ENCODE measurements at places on chromosomes 12 and 14.

- no peak for DNase-seq
These were observed 2.1 kb downstream of the KIF21A start for GRCh38 chr12:39440781-39441180.

DNA sequence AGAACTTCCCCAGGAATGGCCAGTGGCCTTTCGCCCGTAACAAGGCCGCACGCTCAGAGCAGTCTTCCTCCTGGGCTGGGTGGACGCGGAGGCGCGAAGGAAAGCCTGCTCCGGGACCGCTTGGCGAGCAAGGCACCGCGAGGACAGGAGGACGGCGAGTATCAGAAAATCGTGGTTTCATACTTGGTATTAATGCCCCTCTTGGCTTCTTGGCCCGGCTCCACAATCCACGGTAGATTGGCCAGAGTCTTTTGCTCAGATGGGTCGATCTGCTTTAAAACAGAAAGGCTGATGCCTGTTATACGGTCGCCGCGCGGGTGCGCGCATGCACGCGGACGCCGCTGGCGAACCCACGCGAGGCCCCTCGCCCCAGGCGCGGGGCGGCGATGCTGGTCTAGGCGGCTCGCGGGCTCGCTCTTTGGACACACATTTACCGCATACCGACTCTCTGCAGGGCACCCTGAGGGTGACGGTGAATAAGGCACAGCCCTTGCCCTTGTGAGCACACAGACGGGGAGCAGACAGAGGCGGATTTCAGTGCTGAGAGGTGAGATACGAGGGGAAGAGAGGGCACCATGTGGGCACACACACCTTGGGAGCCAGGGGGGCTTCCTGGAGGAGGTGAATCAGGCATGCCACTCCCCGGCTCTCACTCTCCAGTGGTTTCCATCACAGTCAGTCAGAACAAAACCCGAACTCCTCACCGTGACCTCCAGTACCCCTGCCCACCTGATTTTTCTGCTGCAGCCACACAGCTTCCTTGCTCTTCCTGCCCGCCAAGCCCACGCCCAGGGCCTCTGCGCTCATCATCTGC, 100.7 kb downstream of the APAF1 start:
- DNase-seq: peak; percentile 52

GRCh38 chr12:127060310-127060847, 1206.6 kb upstream of the TMEM132C start:
- no peak for DNase-seq

- no peak for DNase-seq
These were observed 58.9 kb downstream of the BCL11B start for GRCh38 chr14:99213101-99213500.

DNA sequence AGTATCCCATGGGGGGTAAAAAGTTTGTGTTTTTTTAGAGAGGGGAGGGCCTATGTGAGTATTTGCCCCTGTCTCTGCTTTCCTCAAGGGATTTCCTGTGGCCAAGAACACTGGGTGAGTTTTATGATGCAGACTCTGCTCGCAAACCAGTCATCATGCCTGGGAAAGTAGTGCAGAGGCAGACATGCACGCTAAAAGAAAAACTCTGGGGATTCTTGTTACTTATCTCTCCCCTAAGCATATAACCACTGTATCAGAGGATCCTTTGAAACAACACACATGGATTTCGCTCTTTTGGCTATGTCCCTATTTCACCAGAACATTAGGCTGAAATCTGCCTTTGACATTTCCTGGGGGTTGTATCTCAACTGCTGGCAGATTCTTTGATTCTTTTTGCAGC, 1845.8 kb upstream of the SEL1L start:
- DNase-seq: peak; percentile 42

DNA sequence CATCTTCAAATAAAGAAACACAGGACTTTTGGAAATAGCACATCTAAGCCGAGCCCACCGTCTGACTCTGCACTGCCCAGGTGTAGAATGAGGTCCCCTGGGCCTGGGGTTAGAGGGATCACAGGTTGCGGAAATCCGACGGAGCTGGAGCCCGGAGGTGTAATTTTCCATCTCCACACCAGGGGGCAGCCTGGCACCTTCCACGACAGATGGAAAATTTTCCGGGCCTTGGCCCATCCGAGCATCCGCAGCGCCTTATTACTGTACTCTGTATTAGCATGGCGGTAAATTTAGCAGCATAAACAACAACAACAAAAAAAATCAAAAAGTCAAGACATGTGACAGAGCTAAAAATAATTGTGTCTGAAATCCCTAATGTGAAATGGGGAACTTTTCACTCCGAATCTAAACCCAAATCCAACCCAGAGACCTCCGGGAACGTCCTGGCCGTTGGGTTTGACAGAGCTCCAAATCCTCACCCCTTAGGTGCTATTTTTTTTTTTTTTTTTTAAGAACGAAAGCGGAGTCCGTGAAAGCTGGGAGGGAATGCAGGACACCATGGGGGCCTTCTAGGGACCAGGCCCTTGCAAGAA, 93.9 kb downstream of the KSR2 start:
- peak; percentile 85 for DNase-seq

GRCh38 chr12:87304406-87304805, 724.8 kb downstream of the C12orf50 start:
- DNase-seq: no peak

GRCh38 chr12:124633365-124634362, 66.3 kb upstream of the NCOR2 start:
- peak; percentile 66 for DNase-seq

DNA sequence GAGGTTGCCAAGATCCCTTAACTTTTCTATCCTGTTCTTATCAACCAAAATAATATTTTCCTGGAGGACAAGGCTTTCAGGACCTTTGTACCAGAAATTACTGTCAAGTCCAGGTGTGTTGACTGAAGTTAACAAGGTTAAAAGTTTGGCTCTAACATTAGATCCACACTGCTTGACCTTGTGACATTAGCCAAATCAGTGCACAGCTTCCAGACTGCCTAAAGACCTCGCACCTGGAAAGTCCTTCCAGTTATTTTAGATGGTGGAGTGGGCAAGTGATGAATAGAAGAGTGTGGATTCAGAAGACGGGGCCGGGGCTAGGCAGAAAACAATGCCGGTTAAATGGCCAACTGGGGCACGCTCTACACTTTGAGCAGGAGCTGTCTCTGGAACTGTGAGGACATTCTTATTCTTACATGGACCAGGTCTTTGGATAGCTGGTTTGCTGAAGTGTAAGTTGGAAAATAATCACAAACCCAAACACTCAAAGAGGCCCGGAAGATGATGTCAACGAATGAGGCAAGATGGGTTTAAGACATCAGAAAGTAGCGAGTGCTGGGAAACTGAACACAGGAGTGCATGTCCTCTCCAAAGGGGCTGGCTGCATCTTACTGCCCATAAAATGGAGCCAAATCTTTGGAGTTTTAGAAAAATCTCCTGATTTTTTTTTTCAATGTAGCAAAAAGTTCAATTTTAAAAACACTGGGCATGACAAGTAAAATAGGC, 56.3 kb downstream of the NIN start:
- DNase-seq: no peak

- peak; percentile 65 for DNase-seq
These were observed 27.6 kb downstream of the BICD1 start for GRCh38 chr12:32134101-32134888.

DNA sequence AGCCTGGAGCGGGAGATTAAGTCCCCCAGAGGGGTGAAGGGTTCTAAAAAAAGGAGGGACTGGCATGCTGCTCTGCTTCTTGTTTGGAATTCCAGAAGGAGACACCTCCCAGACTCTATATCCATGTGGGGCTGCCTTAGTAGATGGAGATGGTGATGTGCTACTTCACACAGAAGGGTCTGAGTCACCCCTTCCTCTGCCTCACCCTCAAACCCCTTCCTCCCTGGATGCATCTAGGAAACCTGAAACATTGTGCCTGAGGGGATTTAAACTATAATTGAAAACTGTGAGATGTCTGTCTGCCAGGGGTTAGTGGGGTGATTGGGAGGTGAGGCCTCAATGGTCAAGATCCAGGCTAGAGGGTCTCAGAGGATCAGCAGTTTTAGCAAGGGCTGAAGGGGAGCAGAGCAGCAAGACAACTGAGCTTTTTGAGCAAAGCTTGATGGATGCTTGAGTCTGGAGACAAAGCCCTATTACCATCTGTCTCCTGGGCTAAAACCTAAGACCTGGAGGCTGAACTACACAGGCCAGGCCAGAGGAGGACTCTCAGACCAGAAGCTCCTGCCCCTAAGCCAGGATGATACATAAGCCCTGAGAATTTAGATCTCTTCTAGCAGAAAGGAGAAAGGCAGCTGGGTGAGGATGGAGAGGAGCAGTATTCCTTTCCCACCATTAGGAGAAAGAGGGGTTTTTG, 314.7 kb upstream of the ATP2B1 start:
- peak; percentile 22 for DNase-seq

DNA sequence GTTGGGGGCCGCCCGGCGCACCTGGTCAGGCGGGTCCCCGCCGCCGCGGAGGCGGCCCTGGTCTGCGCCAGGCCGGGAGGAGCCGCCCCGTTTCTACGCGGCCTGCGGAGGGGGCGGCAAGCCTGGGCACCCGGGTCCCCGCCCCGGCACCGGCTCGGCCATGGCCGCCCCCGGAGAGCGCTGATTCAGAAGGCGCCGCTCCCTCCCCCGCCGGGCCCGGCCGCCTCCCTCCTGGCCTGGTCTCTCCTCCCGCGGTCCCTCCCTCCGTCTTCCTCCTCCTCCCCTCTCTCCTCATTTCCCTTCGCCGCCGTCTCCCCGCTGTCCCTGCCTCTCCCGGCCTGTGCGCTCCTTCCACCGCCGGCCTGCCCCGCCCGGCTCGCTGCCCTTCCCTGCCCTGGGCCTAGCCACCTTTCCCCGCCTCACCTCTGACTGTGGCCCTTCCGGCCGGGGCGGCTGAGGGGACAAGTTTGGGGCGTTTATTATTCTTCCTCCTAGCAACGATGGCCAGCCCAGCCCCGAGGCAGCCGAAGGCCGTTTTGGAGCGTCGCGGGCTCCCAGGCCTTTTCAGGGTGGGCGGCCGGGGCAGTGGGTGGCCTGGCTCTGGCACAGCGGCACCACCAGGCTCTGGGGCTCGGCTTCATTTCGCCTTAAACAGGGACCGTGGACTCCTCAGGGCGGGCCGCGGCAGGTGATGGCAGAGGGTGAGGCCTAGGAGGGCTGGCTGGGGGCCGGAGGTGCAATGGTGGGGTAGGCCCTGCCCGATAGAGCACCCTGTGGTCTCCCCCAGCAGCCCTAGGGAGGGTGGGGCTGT, 768 bp downstream of the CEP170B start:
- DNase-seq: peak; percentile 74

- peak; percentile 80 for DNase-seq
These were observed 11.3 kb downstream of the SELPLG start for GRCh38 chr12:108622421-108622820.

GRCh38 chr12:61367281-61367785, 892.9 kb upstream of the USP15 start:
- no peak for DNase-seq

GRCh38 chr14:79161571-79161970, 991.4 kb downstream of the NRXN3 start:
- no peak for DNase-seq

GRCh38 chr12:107684990-107685359, 624 bp upstream of the PWP1 start:
- peak; percentile 94 for DNase-seq

GRCh38 chr14:86052868-86053267, 522.9 kb downstream of the FLRT2 start:
- no peak for DNase-seq

- no peak for DNase-seq
These were observed 51.2 kb downstream of the GLRX5 start for GRCh38 chr14:95585953-95586620.

DNA sequence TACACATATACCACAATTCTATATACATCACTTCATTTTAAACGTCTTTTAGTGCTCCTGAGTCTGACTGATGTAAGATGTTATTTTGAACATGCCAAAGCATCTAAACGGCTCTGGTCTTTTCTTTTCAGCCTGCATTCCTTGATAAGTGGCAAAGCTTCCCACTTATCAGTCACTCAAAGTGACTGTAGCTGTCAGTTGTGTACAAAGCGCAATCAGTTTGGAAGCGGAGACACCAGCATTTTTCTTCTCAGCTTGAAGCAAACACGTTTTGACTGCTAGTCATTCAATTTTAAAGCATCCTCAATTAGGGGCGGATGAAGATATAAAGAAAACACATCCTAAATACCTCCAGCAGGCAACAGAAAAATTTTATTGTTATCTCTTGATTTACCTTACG, 226.8 kb downstream of the SOX5 start:
- peak; percentile 80 for DNase-seq

DNA sequence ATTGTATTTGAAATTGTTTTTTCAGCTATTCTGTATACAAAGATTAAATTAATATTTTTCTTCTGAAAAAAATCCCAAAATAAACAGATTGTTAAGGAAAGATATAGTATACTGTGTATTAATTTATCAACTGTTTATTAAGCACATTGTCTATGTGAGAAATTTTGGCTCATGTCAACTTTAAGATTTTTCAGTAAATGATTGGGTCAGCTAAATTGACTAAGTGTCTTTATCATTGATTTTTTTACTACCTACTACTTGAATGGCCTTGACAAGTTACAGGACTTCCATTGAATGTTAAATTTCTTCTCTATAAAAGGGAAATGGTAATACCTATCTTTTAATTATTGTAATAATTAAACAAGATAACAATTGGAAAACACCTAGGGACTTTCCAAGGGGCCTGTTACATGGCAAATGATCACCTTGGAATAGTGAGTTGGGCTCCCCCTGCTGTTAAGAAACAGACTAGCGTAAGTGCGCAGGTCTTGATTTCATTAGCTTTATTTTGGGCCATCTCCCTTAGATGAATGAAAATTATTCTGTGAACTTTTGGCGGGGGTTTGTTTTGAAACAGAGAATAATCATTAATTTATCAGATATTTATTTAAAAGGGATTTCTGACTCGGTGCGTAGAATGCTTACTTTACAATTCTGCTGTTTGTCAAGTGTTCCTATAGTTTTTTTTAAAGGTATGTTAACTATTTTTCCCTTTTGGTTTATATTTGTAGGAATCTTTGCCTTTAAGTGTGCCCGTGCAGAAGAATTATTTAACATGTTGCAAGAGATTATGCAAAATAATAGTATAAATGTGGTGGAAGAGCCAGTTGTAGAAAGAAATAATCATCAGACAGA, 14.5 kb upstream of the CCT2 start:
- peak; percentile 66 for DNase-seq
